ENCODE measurements at places on chromosomes 11 and 22.
A peak's percentile ranks its signal among the peaks of the same experiment; 100 is the strongest.

- DNase-seq: no peak
Observed at GRCh38 chr11:92480499-92480898, 255.9 kb downstream of the FAT3 start.

DNA sequence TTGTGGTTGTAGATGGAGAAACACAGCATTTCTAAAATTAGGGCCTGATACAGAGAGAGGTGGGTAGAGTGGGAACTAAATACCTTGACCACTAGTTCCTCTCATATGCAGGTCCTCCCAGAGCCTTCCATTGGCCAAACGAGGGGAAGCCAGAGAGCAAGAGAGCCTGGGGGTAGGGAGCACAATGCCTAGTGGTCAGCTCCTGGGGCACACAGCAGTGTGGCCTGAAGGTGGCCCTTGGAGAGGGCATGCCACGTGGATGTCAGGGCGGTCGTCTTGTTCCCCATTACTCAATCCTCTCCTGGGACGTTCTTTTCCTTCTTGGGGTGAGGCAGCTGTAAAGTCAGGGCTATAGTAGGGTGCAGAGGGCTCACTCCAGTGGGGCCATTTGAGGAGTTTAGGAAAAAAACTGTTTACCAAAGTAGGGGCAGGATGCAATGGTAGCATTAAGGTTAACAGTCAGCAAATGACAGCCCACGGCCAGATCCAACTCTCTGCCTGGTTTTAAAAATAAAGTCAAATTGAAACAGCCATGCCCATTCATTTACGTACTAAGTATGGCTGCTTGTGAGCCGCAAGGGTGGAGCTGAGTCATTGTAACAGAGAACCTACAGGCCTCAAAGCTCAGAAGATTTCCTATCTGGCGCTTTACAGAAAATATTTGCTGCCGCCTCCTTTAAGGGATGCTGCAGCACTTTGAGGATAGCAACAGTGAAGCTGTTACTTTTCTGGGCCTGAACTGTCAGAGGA, 7.6 kb downstream of the MYO18B start:
- no peak for DNase-seq

DNA sequence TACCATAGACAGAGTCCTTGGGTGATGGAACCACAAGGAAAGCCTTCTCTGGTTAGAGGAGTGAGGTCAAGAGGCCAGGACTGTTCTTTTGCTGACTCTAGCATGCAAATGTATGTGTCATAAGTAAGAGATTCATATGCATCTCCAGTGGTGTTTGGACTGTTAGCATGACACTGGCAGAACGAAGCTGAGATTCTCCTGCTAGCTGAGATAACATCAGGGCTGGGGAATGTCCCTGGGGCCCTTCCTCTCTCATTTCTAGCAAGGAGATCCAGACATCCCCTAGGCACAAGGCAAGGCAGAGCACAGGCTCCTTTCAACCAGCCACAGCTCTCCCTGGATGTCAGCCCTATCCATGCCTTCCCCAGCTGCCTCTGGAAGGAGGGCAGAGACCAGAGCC, 711.3 kb downstream of the OPCML start:
- DNase-seq: no peak

- DNase-seq: no peak
Observed at GRCh38 chr11:12842933-12843636, 166.0 kb upstream of the RASSF10 start.

DNA sequence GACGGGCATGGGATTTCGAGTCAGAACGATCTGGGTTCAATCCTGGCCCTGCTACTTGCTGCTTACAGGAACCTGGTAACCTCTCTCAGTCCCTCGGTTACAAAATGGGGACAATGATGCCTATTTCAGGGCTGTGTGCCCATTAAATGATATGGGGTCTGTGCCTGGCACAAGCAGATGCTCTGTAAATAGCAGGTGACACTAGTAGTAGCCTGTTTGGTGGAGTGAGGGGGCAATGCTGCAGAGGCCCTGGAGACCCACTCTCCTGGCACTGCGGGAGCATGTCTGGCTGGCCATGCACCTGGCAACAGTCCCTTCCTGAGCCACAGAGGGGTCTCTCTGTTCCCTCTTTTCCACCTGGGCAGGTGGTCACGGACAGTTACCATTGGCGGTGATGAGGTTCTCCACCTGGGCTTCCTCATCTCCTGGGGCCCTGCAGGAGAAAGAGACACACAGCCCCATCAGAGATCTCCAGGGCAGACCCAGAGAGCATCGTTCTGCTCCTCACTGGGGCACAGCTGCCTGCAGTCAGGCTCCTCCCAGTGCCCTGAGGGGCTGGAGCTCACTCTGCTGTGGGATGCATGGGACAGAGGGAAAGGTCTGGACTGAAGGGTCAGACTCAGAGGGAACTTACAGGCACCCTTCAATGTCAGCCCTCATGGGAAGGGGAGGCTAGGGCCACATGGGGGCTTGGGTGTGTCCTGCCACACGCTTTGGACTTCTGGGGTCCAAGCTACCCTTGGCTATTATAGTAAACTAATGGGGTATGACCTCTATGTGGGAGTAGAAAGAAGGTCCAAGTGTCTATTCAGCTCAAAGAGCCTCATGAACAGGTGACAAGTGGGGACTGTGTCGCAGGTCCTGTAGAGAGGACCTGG, 15.6 kb upstream of the FXYD2 start:
- no peak for DNase-seq

GRCh38 chr22:22800716-22801115, 86.9 kb upstream of the IGLL5 start:
- DNase-seq: no peak

GRCh38 chr11:128936606-128937251, 5.9 kb downstream of the TP53AIP1 start:
- DNase-seq: no peak

DNA sequence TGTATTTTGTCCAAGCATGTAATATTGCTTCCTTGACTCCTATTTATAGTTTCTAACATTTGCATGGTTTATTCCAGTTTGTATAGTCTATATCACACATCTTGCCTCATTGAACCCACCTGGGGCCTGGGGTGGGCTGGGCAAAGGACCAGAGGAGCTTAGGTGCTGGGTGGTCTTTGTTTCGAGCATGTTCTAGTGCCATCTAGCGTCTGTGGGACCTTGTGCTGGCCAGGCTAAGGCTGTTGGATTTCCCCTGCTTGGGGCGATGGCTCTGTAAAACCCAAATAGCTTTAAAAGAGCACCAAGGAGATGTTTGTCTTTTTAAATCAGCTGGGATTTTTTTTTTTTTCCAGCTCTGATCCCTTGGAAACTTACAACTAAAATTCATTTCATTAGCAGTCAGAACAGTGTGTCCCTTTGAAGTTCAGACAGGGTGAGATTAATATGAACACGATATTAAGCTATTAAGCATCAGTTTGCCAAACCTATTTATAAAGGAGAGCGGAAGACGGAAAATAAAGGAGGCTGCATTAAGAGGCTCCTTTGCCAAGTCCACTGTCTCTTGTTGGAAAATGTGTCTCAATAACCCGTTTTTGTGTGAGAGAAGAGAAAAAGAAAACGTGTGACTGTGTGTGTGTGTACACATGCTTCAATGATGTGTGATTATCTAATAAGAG, 157.4 kb downstream of the COMMD9 start:
- DNase-seq: no peak

- DNase-seq: no peak
Observed at GRCh38 chr11:11463405-11463804, 110.4 kb upstream of the CSNK2A3 start.

GRCh38 chr11:73445980-73446379, 69.8 kb downstream of the RELT start:
- DNase-seq: no peak

DNA sequence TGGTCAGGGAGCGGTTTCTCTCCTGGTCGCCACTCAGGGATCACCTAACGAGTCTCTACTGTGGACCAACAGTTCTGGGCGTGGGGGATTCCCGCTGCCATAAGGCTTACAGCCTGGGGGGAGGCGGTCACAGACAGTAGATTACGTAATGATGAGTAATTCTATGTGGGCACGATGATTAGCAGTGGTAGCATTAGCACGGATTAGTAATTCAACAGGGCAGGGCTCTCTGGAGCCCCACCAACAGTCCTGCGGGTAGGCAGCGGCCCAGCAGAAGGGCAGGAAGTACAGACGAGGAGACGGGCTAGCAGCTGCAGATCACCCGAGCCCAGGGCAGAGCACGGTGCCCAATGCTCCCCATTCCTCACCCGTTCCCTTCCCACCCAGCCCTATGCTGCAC, 3.6 kb downstream of the SHISAL1 start:
- DNase-seq: no peak

DNA sequence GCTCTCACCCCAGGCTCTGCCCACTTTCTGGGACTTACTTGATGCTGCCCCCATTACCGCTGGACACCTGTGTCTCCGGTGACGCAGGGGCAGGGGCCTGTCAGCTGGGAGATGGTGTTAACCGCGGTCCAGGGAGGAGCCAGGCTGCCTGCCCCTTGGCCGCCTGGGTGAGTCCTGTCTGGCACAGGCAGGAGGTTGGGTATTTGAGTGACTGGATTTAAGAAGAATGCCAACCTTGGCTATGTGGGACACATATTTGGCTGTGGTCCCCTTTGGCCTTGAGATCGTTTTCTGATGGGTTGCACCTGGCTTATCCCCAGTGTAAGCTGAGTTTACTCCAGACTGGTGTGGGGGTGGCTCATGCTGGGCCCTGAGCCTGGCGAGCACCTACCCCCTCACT, 2.5 kb downstream of the MUC6 start:
- no peak for DNase-seq

DNA sequence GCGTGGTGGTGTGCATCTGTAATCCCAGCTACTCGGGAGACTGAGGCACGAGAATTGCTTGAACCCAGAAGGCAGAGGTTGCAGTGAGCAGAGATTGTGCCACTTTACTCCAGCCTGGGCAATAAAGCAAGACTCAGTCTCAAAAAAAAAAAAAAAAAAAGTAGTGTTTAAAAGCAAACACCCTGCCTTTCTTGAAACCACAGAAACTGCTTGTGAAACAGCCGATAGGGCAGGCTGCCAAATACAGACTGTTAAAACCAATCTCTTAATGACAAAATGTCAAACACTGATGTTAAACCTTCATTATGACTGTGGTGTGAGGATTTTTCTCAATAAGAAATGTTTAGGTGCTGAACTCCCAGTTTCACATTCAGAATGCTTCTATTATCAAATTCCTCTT, 27.3 kb downstream of the MARK2 start:
- DNase-seq: peak; percentile 45

GRCh38 chr11:119100246-119100970, 1.2 kb downstream of the DPAGT1 start:
- no peak for DNase-seq

- no peak for DNase-seq
Observed at GRCh38 chr11:36186340-36187175, 102.7 kb downstream of the COMMD9 start.

GRCh38 chr11:18676803-18677202, 21.8 kb upstream of the TMEM86A start:
- no peak for DNase-seq

DNA sequence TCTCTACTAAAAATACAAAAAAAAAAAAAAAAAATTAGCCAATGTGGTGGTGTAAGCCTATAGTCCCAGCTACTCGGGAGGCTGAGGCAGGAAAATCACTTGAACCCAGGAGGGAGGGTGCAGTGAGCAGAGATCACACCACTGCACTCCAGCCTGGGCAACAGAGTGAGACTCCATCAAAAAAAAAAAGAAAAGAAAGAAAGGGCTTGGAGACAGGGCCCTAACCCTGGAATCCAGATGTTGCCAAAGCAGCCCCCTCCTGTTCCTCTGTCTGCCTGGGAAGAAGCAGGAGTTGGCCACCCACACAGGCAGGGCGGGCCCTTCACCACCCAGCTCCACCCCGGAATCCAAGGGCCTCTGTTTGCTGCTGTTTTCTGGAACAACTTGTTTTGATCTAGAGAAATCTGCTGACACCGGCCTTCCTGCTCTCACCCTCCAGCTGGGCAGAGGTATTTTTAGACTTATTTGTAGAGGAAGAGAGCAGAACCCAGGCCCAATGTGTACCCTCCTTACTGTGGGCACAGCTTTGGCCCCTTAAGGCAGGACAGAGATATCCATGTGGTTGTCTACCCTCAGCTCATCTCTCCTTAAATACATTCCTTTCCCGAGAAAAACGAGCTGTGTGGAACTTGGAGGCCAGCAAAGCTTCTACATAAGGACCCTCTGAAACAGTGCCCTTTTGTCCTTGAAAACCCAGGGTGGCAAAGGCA, 2.7 kb upstream of the NEAT1 start:
- no peak for DNase-seq

- DNase-seq: no peak
Observed at GRCh38 chr11:120643284-120643683, 131.7 kb downstream of the GRIK4 start.

DNA sequence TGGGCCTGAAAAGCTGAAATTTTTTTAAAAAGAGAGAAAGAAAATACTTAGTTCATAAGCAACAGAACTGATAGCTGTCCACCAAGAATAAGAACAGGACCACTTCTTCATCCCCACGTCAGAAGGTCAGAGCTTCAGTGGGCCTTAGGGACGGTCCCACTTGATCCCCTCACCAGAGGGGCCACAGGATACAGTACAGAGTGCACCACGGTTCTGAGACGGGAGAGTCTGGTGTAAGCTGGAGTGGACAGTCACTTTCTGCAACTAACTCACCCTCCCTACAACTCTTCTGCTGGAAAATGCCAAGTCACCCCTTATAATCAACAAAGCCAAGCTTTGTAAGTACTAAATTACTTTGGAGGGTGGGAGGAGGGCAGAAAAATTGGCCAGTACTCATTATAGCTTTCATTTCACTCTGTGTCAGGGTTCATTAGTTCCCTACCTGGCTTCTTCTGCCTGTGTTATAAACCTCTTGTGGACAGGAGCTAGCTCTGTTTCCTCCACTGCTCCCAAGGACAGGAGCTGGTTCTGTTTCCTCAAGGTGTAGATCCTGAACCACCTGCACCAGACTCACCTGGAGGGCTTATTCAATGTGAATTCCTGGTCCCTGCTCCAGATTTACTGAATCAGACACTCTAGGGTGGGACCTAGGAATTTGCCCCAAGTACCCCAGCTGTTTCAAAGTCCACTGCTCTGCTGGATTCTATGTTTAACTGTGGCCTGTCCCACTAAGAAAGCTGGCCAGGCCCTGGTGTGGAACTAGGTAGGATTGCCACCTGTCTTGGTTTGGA, 39.6 kb downstream of the SCGB1A1 start:
- no peak for DNase-seq

DNA sequence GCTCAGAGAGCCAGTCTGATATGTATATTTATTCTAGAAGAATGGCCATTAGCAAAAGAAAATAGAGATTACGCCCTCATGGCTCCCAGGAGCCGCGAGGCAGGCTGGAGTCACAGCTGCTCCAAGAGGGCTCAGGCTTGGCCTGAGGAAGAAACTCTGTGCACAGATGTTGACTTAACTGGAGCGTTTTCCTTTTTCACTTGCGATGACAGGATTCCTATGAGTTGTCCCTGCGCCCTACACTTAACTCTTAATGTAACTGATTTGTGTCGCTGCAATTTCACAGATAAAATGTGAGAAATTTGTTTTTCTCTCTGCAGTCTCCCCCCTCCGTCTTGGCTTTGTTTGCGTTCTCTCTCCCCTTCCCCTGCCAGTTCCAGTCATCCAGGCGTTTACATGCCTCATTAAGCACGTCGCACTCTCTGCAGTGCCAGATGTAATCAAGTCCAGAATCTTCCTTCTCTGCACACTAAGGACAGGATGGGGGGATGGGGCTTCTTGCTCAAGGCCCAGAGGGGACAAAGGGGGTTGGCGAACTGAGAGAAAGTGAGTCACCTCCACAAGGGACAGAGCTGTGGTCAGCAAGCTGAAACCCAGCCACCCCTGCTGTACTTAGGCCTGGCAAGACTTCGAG, 1060.1 kb downstream of the NTM start:
- no peak for DNase-seq

Measured in stimulated activated CD8-positive, alpha-beta memory T cell treated with anti-CD3 and anti-CD28 coated beads, Interleukin-7, amount 100 ng/mL, for 24 hours (primary cell).